ENCODE measurements at places on chromosomes 3 and 15.

GRCh38 chr3:154011036-154011435 is 110.2 kb upstream of the ARHGEF26 start:
- DNase-seq, result no peak

DNA sequence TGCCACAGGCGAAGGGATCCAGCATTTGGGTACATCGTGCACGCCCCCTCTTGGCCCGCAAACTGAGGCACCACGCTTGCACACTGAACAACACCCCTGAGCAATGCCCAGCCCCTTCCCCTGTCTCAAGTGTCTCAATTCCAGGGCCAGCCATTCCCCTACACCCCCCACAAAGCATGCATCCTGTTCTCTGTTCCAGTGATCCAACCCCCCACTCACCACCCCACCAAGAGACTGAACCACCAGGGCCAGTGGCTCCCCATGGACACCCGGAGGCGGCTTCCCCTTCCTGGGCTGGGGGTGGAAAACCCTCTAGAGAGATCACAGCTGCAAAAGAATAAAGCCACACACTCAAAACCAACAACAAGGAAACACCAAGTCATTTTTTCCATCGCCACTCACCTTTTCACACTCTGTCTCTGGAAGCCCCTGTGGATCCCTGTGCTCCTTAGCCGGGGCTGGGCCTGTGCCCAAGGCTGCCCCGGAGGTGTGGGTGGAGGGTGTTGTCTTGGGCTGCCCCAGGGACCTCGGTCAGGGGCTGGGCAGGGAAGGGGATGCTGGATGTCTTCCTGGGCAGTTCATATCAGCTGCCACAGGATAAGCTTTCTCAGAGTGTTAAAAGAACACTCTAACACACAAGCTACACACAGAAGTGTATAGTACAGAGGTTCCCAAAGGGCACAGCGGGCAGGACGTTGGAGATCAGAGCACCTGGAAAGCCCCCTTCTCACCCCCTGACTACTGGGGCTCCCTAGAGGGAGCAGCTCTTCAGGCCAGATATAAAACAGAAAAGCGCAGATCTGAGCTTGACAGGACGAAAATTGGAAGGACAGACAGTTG is 92.5 kb downstream of the CHSY1 start:
- no peak for DNase-seq

DNA sequence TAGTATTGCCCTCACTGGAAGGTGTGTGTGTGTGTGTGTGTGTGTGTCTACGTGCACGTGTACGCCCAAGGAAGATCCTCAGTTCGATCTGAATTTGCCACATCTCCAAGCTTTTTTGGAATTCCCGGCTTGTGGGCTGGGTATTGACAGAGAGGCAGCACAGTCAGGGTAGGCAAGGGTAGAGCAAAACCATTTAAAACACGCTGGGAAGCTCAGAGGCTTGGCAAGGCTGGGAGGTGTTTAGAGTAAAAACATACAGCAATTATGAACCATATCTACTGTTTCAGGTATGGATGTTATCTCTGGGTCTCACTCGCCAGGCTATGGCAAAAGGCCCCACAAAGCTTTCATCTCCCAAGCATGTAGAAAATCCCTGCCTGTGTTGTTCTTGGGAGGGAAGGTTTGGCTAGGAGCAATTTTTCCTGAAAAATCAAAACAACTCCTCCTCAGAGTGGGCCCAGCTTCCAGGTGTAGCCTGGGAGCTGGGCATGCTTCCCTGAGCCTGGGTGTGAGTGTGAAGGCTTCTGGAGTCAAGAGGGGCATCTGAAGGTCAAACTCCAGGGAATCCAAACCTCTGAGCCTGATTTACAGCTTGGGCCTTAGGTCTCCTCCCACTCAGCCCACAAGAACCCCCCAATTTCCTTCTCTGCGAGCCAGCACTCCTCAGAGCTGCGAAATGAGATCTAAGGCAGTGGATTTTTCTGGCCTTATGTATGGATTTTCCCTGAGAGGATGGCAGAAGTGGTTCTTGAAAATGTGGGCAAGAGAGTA is 244.8 kb upstream of the TPRG1 start:
- DNase-seq, result no peak

- DNase-seq, result no peak
These were observed 27.5 kb downstream of the MASP1 start for GRCh38 chr3:187264021-187264420.

GRCh38 chr3:60309539-60310268 is 941.5 kb downstream of the FHIT start:
- no peak for DNase-seq
